Stimulated activated CD4-positive, alpha-beta T cell treated with anti-CD3 and anti-CD28 coated beads, Interleukin-1b, Interleukin-23, amount 100 ng/mL, for 24 hours (primary cell): ENCODE measurements at places on chromosomes 2 and 18.

GRCh38 chr2:54574860-54575247 lies 118.7 kb downstream of the SPTBN1 start:
- no peak for DNase-seq

GRCh38 chr2:236855866-236856847 lies 229.5 kb upstream of the COPS8 start:
- no peak for DNase-seq

GRCh38 chr2:42921147-42921520 lies 128.8 kb upstream of the HAAO start:
- DNase-seq: no peak

DNA sequence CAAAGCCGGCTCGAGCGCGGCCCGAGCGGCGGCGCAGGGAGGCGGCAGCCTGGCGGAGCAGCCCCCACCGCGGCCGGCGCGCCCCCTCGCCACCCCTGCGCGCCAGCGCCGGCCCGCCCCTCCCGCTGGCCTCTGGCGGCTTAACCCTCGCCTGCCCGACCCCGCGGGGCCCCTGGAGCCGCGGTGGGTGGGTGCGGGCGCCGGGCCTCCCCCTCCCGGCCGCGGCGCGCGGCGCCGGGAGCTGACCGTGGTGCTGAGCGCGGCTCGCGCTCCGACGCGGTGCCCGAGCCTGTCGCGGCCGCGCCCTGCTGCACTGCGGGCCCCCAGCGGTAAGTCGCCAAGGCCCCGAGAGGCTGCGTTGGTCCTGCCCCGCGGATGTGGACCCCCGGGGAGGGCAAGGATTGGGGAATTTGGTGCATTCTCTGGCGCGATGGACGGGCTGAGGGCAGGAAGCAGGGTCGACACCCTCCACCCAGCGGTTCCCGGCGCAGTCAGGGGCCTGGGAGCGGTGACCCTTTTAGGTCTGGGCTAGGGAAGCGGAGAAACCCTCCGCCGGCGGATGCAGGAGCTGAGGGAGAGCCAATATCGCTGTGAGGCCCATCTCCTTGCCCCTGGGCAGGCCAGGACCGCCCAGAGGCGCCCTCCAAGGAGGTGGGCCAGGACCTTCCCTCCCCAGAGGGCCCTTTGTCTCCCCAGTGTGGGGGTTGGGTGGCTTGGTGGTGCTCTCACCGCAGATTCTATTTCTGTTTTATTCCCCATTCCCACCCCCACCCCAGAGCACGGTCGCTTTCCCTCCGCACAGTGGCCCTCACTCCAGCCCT lies 923 bp downstream of the AMER3 start:
- peak; percentile 7 for DNase-seq

DNA sequence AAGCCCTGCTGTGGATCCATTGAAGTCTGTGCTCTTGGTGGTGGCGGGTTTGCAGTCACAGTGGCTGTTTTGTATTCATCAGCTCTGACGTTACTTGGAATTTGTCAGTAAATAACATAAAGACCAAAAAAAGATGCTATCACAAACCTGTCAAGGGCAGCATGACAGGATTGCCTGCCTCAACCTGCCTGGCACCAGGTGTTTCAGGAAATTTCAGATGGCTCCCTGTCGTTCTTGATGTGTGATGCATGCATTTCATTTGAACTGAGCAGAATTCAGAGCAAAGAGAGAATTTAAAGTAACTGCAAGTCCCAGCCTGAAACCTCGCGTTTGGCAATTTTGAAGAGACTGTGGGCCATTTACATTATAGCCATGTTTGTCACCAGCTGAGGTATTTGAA lies 50.3 kb upstream of the EPC2 start:
- DNase-seq: no peak
